ENCODE measurements at places on chromosomes 5 and 9.

- no peak for DNase-seq
These were observed 250.8 kb downstream of the ZSWIM6 start for GRCh38 chr5:61582887-61583286.

DNA sequence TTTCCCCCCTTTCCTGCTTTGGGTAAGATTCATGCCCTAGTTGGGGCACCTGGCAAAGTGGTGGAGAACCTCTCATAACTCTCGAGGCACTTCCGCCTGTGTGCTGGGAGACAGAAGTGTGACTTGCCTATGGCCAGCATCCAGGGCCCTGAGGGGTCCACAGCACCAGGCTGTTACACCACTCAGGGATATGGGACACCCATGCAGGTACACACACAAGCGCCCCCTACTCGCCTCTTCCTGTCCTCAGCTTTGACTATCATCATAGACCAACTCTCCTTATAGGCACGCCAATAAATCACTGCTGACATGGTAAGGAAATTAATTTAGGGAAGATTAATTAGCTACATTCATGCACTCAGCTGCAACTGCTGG is 45.4 kb downstream of the SHB start:
- no peak for DNase-seq

GRCh38 chr5:159768243-159768642 is 148.0 kb upstream of the ADRA1B start:
- no peak for DNase-seq

- DNase-seq, result no peak
These were observed 158.8 kb downstream of the SLF1 start for GRCh38 chr5:94777056-94777880.

DNA sequence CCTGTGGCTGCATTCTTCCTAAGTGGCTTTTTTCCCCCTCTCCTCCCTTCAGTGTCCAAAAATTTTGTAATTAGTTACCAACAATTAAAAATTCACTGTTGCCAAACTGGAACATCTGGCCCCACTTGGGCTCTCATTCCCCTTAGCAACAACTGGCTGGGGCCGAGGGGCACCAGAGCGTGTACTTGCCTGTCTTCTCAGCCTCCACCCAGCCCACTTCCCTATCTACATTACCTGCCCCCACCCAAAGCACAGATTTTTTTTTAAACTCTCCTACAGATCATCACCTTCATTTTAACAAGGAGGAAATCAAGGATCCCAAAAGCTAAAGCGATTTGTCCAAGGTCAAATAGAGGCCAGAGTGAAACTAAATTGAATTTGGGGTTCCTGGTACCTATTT is 278.8 kb downstream of the EBF1 start:
- DNase-seq, result no peak

- no peak for DNase-seq
These were observed 1229.5 kb upstream of the CDH6 start for GRCh38 chr5:29963956-29964355.
